ENCODE measurements at places on chromosomes 5 and 9.

DNA sequence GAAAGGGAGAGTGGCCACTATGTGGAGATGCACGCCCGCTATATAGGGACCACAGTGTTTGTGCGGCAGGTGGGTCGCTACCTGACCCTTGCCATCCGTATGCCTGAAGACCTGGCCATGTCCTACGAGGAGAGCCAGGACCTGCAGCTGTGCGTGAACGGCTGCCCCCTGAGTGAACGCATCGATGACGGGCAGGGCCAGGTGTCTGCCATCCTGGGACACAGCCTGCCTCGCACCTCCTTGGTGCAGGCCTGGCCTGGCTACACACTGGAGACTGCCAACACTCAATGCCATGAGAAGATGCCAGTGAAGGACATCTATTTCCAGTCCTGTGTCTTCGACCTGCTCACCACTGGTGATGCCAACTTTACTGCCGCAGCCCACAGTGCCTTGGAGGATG lies 19.8 kb downstream of the RGMB start:
- no peak for DNase-seq

DNA sequence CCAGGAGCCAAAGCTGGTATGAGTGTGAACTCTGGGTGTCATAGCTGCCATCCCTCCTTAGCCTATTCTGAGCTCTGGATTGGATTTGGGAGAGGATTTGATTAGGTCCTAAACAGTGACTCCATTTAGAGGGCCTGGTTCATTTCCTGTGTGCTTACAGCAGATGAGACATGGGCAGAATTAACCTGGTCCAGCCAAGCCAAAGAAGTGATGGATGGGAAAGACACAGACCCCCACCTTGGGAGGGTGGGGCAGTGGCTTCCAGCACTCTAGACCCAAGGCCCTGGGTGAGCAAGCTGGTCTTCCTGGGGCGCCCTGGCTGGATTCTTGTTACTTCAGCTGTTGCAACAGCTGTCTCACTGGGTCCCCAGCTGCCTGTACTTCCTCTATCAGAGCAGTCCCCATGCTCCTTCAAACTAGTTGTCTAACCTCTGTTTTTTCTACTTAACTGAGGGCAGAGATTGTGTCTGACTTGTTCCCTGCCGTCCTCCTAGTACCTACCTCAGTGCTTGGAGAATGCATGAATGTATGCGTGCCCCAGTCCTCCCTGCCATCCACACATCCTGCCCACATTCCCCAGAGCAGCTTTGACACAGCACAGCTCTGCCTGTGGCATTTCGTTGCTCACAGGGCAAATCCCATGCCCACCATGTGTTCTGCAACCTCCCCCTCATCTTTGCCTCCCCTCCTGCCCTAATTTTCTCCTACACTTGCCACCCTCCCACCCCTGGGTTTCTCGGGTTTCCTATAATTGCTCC lies 115.9 kb downstream of the RGS3 start:
- DNase-seq, result no peak

DNA sequence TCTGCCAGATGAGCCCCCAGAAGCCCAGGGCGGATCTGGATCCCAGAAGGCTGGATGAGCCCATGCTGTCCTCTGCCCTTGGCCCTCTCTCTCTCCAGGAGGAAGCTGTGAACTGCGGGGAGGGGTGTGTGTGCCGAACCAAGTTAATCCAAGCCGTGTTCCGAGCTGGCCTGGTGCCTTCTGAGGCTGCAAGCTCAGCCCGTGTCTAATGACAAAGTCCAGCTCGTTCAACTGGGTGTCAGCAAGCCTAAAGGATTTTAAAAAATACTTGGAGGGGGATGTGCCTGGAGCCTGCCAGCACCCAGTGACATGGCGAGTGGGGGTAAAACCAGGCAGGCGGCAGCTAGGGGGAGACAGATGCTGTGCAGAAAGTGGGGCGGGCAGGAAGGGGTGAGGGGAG lies 8.0 kb downstream of the STC2 start:
- no peak for DNase-seq

GRCh38 chr5:160339406-160340130 lies 27.2 kb upstream of the CCNJL start:
- no peak for DNase-seq

- DNase-seq, result no peak
Measured at GRCh38 chr9:72936679-72937078, 16.2 kb downstream of the ALDH1A1 start.

GRCh38 chr9:134358662-134359319 lies 32.5 kb downstream of the RXRA start:
- DNase-seq, result peak; percentile 33

GRCh38 chr5:113255105-113255504 lies 179.7 kb downstream of the TSSK1B start:
- DNase-seq, result no peak

- no peak for DNase-seq
Measured at GRCh38 chr5:179614745-179615144, 8.7 kb downstream of the HNRNPH1 start.

DNA sequence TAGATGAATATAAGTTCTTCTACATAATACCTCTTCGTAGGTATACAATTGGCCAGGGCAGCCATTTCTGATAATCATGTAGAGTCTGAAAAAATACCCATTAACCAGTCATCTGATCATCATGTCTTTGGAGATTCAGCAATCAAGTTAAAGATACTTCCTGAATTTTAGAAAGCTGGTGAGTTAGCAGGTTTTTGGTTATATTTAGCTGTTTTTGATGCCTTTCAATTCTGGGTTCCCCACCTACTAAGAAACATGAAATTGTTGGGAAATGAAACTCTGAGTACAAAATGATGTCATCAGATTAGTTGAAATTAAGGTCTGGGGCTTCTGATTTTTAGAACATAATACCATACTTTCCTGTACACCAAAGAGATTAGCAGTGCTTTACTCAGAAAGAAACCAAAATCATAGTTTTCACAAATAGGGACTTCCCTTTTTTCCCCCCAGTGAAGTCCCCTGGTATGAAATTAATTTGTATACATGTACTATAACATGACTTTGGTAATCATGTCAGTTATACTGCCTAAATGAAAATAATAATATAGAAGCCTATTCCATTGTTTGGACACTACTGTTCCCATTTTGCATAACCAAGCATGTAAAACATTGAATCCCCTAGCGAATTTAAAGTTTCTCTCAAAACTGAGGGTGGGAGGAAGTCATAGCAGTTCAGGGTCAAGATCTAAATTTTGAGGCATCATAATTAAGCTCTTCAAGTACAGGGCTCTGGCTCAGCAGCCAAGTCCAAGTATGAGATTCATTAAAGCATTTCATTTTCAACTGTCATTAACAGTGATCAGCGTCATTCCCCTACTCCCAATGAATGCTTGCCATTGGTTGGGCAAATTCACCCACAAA lies 17.9 kb downstream of the PRLR start:
- no peak for DNase-seq

GRCh38 chr9:121067640-121068039 lies 7.1 kb upstream of the CNTRL start:
- no peak for DNase-seq

DNA sequence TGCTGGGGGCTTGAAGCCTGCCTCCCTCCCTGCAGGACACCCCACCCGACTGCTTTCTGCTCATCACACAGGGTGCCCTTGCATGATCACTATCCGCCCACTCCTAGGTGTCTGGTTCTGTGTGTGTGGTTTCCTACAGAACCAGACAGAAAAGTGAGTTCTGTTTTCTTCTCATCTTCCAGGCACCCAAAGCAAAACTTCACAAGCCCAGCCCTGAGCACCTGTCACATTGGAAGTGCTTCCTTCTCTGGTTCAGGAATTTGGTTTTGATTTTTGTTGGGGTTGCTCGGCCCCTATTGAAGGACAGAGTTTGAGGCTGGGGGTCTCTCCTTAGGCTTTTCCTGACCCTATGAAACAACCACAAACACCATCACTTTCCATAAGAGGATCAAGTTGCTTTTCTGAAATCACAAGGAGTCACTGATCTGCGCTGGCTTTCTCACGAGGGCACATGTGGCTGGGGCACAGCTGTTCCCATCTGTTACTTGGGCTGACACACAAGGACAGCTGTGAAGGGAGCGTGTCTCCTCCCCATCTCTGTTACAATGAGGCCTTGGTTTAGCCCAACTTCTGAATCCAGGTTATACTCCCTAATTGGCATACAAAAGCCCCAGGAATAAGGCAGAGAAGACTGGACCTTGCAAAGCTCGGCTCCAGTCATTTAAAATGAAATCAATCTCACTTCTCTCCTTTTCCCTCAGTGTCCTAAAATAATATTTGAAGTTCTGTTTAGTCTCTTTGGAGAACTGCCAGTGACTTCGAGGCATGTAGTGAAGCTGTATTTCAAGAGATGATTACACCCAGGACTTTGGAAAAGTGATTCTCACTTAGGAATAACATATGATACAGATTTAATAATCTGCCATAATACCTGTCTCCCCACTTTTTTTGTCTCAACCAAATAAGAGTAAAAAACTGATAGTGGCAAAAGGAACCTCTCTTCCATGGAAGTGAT lies 213.1 kb upstream of the GAS1 start:
- DNase-seq, result no peak

DNA sequence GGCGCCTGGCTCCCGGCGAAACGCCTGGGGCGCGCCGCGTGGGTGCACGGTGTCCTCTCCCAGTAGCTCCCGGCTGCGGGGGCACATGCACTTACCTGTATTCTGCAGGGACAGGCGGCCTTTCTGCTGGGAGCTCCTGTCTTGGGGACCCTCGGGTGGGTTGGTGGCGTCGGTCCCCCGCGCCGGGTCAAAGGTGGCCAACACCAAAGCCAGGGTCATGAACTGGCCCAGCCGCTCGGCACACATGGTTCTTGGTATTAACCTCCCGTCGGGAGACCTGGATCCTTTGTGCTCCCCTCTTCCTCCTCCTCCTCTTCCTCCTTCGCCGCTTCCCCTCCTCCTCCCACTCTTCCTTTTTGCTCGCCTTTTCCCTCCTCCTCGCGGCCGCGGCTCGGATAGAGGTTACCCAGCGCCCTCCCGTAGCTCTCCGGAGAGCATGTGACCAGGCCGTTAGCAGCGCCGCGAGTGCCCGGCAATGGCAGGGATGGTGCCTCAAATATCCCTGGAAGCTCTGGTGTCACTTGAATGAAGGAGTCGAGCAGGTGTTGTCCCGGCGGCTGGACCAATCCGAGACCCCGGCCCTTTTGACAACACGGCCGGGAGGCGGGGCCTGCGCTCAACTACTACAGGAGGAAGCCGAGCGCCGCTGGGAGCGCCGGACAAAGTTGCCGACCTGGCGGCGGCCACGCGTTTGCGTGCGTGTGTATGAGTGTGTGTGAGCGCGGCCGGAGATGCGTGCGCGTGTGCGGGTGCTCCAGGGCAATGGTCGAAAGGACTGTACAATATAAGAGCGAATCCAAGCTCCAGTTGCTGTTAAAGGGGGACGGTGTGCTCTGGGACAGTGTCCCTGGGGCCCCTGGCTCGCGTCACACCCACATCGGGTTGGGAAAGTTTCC lies at the start of gene STC2:
Gene STC2 (minus strand): TSS at position 467 of the 896 bp plus-strand sequence. CDS start 221 bp downstream, at position 246.
- peak; percentile 89 for DNase-seq

GRCh38 chr9:127931092-127931881 lies 710 bp upstream of the PIP5KL1 start:
- DNase-seq, result peak; percentile 71
